ENCODE measurements at places on chromosomes 11 and 22. TPM values are rescaled to one million over a fixed set of nuclear protein-coding genes. Genes with fewer than 3 reads are reported as not detected.

The LRRN4CL gene
- total RNA-seq, result 195 TPM

The BTBD18 gene
- not detected for total RNA-seq

DNA sequence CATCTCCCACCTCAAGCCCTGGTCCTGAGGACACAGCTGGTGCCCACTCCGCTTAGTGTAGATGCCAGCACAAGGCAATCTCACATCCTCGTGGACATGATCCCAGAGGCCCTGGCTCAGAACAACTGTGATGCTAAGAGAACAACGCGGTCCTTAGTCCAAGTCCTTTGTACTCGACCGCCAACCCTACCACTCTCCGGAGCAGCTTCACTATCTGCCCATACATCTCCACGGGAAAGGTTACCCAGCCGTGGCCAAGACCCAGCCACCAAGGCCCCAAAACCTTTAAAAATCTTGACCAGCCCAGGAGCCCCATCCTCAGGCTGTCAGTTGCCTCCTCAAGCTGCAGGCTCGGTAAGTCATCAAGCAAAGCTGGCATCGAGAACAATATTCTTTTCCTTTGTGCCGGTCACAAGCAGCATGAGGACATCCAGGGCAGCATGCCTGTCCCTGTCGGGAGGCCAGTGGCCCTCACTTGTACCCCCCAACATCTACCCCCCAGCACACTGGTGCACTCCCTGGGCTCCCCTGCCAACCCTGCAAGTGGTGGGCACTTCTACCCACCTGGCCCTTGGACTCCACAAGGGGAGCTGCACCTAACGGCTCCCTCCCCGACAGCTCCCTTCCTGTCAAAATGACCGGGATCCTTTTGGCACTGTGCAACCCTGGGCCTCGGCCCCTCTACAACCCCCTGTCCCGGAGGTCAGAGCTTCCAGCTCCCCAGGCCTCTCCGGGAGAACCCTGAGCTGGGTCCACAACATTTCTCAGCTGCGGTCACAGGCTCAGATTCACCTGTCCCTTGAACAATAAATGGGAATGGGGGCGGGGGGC lies 2.5 kb downstream of the OSBPL5 start:
- DNase-seq, result no peak

DNA sequence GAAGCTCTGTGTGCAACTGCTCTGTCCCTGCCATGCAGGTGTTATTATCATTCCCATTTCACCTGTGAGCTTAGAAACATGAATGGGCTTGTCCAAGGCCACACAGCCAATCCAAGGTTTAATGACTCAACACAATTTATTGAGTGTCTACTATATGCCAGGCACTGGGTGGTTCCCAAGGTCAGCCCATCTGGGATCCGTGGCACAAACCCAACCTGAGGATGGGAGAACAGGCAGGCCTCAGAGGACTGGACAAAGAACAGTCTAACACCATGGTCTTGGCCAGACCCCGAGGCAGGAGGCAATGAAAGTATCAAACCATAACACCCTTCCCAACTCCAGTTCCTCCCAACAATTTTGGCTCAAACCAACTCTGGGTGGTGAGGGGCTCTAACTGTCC lies 15.7 kb downstream of the SPATA19 start:
- no peak for DNase-seq

- no peak for DNase-seq
Measured at GRCh38 chr11:94871491-94872185, 101.7 kb downstream of the CWC15 start.

The HBG1 gene
- not detected for total RNA-seq

The CEND1 gene
- total RNA-seq, result 0.53 TPM

- DNase-seq, result no peak
Measured at GRCh38 chr22:19659805-19660345, 54.4 kb upstream of the SEPTIN5 start.

DNA sequence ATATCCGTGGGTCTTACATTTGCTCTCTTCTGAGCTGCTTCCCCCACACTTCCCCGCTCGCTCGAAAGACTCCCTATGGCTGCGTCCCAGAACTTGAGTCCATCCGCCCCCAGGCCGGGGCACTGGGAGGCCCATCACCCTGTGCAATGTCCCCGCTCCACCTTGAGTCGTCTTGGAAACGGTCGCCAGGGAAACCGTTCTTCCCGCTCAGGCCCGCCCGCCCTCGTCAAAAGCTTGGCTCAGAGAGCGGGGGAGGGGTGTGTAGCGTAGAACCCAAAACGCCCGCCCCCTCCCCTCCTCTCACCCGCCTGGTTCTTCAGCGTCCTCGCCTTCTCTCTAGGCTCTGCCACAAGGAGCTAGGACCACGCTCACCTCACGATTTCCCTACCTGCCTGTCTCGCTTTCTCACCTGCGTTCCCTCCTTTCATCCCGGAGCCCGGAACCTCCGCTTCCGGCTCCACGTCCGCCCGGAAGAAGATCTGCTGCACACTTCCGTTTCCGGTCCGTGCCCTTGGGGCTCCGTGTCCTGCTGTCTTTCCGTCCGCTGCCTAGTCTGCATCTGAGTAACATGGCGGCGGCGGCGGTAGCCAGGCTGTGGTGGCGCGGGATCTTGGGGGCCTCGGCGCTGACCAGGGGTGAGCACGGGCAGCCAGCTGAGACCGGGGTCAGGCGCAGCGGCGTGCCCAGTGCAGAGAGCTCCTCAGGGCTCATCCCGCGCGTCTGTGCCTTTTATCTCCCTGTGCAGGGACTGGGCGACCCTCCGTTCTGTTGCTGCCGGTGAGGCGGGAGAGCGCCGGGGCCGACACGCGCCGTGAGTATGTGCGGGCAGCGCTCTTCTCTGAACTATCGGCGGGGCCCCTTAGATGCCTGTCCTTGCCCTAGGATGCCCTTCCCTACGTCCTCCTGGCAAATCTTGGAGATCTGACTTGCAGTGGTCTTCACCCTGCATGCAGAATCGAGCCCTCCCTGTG lies at the start of the genes KBTBD4 and NDUFS3:
Gene KBTBD4, minus strand, starts transcription at position 447 of the 971 bp plus-strand sequence. Its CDS starts 19 bp downstream, at position 428.
Gene NDUFS3, plus strand, starts transcription at position 551 of the 971 bp plus-strand sequence. Its CDS starts 18 bp downstream, at position 569.
- DNase-seq, result peak; percentile 91
